ENCODE measurements at places on chromosomes 1 and 21. TPM values are rescaled to one million over a fixed set of nuclear protein-coding genes. Genes with fewer than 3 reads are reported as not detected.

DNA sequence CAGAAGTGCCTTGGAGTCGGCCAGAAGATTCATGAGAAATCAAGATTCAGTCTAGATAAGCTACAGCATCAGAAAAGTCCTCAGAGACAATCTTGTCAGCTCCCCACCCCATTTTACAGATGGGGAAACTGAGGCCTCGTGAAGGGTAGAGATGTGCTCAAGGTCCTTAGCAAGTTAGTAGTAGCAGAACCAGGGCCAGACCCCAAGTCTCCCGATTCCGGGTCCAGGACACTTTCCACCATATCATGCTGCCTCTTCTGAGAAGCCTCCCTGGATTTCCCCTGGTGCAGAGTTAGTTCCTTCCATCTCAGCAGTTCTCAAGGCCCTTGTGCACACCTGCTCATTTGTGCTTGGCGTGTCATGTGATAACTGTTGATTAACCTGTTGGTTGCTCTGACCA is 91.5 kb upstream of the ACTL8 start:
- no peak for DNase-seq

DNA sequence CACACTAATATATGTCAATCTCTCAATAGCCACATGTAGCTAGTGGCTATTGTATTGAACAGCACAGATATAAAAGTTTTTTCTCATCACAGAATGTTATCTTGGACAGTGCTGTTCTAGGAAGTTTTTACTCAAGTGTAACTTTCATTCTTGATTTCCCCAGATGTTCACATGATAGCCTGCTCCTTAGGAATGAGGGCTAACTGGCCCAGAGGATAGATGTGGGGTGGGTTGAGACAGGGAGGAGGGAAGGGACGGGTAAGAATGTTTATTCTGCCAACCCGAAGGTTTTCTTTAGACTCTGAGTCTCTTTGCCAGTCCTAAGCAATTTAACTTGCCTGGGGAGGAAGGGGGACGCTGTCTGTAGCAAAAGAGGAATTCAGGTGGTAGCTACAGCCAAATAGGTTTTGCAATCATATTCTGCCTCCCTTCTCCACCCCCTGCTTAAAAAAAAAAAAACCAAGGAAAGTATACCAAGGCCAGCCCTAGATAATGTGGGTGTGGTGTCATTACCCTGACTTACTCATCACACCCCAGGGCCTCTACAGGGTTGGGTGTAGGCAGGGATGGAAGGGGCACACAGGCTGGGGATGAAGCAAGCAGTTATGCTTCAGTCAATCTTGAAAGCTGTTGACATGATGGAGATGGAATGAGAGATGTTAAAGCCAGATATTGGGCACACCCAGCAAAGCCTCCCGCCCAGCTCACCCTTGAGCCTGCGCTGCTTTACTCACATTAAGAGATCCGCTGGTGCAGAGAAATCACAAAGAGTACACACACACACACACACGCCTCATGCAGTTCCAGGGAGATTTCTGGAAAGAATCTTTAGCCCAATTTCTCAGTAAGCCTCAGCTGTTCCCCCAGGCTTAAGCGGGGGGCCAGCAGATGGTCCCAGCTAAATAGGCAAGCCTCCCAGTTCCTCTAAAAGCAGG is 59.9 kb downstream of the PLXNA2 start:
- no peak for DNase-seq

DNA sequence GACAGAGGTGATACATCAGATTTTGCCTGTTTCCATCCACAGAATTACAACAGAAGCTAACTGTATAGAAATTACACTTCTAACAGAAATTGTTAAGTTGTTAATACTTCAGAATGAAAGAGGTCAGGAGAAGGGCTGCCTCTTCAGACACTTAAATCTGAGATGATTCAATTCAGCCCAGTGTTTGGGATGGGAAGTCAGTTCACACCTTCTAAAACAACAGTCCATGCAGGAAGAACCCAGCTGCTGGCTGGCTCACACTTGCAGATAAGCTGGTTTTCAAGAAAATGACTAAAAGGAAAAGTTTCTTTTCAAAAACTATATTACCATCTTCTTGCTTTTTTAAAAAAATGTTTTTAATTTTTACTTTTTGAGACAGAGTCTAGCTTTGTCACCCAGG is 132.4 kb downstream of the SMYD2 start:
- no peak for DNase-seq

- no peak for DNase-seq
These were observed 37.4 kb upstream of the DMBX1 start for GRCh38 chr1:46451948-46452930.

Gene CRNN
- total RNA-seq, result not detected

DNA sequence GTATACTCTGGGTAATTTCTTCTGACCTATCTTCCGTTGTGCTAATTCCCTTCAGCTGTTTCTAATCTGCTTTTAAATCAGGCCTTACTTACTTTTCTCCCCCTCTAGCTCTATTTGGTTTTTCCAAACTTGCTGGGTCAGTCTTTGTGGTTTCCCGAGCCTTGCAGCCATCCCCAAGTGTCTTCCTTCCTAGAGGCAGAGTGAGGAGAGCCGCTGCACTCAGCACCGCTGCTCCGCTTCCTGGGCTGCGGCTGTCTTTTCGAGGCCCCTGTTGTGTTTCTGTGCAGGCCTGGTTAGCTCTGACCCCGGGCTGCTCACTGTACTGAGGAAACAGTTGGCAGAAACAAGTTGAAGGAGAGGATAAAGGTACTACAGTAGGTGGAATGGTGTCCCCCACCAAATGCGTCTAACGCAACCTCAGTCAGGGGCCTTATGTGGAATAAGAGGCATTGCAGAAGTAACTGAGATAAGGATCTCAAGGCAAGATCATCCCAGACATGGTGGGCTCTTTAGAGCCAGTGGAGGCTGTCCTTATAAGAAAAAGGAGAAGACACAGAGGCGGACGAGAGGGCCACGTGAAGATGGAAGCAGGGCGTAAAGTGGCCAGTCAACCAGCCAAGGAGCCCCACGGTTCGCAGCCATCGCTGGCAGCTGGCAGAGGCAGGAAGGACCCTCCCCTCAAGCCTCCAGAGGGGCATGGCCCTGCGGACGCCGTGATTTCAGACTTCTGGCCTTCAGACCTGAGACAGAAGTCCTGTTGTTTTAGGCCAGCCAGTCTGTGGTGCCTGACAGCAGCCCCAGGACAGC is 10.5 kb downstream of the WNT9A start:
- DNase-seq, result peak; percentile 11

GRCh38 chr21:39649526-39649925 is 36.8 kb downstream of the B3GALT5 start:
- DNase-seq, result no peak

GRCh38 chr1:53645690-53646078 is 93.3 kb downstream of the GLIS1 start:
- no peak for DNase-seq

GRCh38 chr1:232292818-232293217 is 337.1 kb downstream of the SIPA1L2 start:
- DNase-seq, result no peak

- DNase-seq, result no peak
These were observed 508.3 kb upstream of the PKN2 start for GRCh38 chr1:88175631-88176226.

Gene NEK2
- total RNA-seq, result 31.8 TPM

Gene NR5A2
- total RNA-seq, result not detected

- no peak for DNase-seq
These were observed 136.9 kb upstream of the HNRNPU start for GRCh38 chr1:245001252-245001651.

DNA sequence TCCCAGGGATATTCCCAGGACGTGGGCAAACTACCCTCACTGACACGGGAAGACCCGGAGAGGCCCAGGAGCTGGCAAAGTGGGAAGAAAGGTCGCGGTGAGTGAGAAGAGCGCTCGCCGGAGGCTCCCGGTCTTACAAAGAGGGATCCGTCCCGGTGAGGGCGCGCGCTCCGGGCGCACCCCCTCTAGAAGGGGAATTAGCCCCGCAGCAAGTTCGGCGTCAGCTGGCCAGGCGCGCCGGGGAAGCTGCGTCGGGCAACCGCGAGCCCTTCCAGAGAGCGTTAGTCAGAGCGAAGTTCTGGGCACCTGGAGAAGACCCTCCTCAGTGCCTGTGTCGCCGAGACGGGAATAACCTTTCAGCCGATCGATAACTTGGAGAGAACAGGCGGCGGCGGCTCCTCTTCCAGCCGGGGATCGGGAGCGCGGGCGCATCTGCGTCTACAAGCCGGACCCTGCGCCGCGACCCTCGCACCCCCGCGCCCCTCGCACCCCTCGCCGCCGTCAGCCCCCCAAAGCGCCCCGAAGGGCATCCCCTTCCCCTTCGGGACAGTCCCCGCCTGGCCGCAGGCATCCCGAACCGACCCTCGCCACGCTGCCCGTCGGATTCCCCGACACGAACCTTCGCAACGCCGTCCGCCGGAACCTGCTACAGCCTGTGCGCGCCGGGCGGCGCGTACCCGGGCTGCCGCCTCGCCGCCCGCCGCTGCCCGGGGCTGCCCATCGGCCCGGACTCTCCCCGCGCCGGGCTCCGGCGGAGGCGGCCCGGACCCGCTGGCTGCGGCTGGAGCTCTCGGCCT is 485 bp downstream of the SIPA1L2 start:
- DNase-seq, result peak; percentile 38

DNA sequence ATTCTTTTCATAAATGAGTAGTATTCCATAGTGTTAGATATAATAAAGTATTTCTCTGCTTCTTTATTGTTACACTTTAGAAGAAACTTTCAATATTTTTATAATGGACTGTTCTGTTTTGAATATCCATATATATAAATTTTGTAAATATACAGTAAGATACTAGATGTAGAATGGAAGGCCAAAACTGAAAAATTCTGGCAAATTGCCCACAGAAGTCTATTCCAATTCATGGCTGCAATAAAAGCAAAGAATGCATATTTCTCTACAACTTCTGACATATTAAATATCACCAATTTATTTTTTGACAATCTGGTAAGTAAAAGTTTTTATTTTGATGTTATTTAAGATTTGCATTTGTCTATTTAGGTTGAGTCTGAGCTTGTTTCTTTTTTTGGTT is 532.5 kb downstream of the NCAM2 start:
- no peak for DNase-seq

DNA sequence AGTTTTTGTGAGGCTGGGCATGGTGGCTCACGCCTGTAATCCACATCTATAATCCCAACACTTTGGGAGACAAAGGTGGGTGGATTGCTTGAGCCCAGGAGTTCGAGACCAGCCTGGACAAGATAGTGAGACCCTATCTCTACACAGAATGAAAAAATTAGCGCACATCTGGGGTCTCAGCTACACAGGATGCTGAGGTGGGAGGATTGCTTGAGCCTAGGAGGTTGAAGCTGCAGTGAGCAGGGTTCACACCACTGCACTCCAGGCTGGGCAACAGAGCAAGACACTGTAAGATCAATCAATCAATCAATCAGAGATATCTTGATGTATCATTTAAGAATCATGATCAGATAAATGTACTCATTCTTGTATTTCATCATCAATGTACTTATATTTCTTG is 7.1 kb downstream of the ZYG11B start:
- no peak for DNase-seq

GRCh38 chr1:172069534-172069933 is 228.2 kb downstream of the DNM3 start:
- DNase-seq, result no peak

DNA sequence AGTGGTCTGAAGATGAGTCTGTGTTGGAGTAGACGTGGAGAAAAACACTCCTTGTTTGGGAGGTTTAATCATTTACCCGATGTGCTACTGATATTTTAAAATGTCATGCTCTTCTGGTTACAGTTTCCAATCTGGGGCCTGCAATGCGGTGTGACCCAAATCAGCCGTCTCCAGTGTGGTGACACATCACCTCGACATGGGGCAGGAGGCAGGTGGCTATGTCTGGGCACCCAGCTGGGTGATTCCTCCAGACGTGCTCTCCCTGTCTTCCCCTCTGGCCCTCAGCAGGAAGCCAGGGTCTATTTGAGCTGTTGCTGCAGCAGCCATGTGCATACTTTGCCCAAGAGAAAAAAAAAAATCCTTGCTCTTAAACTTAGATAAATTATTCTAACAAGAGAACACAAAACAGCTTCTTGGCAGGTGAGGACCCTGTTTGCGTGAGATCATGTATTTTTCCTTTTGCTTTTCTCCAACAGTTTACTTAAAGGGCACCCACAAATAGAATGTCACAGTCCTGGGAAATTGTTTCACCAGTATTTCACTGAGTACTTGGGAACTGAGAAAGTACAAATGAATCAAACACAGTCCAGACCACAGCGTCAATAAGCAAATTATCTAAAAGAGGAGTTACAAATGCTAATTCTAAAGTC is 38.9 kb upstream of the MAP10 start:
- DNase-seq, result no peak

- no peak for DNase-seq
These were observed 364.2 kb upstream of the ST6GALNAC5 start for GRCh38 chr1:76503100-76503499.

Gene HES3
- not detected for total RNA-seq

DNA sequence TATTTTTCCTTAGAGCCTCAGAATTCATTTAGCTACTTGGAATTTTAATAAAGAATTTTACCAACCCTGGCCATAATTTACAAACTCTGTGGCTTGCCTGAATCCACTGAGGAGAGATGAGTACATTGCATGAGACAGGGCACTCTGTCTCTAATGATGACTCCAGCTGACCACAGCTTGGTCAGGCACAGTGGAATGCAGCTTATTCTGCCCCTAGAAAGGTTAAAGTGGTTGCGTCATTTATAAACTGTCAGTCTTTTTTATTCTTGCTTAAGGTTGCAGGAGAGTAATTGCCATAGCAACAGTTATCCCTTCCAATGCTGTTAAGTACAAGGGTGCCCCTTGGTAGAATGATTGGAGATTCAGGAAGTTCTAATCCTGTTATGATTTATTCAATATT is 28.3 kb downstream of the PDE4B start:
- no peak for DNase-seq

DNA sequence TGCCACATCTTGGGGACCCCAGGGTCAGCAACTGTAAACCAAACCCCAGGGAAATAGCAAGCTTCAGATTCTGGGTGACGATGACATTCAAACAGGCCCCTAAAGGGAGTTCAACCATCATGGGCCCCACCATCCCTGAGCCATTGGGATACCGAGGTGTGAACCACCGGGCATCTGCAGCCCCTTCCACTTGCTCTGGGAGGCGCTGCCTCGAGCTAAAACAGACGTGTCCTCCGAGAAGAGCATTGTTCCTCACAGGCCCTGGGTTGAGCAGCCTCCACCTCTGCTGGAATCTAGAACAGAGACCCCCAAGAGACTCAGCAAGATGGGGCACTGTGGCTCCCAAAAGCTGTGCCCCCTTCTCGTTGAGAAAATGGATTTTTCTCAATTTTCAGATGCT is 19.0 kb upstream of the EFHD2 start:
- DNase-seq, result no peak

GRCh38 chr1:11245248-11245647 is 17.1 kb downstream of the MTOR start:
- DNase-seq, result no peak

DNA sequence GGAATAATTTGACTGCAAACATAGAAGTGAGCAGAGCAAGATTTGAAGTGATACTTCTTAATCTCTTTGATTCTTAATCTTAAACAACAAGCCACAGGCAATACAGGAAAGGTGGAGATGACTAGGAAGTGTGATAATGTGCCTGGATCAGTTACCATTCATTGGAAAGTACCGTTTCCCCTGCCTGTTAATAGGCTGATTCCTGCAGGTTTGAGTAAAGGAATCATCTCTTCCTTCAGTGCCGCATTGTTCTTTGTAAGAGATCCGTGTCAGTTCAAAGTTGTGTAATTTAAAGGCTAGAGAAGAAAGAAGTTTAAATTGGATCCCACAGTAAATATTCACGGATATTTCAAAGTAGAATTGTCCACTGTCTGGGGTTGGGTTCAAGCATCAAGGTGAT is 43.5 kb upstream of the BCL10 start:
- DNase-seq, result no peak

All from activated naive CD8-positive, alpha-beta T cell treated with anti-CD3 and anti-CD28 coated beads, Interleukin-2, amount 10 ng/mL, durations not matched to agents 7 days and 5 days (primary cell).